Activated effector memory CD4-positive, alpha-beta T cell treated with Interleukin-2 at 50 U/mL for 16 hours (primary cell): ENCODE measurements at places on chromosomes 7 and 10.

DNA sequence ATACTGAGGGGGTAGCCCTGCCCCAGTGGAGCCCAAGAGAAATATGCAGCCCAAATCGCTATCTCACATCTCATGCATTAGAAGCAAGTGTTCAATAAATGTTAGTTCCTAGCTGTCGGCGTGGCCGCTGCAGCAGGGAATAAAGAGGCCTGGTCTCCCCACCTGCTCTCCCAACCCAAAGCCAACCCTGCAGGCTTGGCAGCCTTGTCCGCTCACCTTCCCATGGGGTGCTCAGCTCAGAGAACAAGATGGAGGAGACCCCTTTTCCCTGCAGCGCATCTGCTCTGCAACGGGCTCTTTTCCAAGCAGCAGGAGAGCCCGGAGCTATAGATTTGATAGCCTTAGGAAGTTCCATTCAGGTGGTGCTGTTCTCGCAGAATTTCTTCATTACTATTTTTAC is 12.0 kb upstream of the DOCK1 start:
- DNase-seq = no peak

- no peak for DNase-seq
Measured at GRCh38 chr7:73512018-73512780, 9.9 kb downstream of the BAZ1B start.

DNA sequence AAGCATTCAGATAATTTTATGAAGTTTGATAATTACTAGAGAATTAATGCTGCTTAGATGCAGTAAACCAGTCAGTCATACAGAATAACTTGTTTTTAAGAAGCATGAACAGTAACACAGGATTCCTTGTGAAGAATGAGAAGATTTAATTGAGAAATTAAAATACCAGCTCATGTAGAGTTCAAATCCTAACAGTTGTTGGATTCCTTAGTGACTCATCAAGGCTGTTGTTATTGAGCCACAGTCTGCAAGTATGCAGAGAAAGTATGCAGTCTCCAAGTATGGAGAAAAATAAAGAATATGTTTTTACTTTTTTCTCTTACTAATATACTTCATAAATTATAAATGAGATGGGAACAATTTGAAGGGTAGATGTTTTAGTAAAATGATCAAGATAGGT is 30.2 kb upstream of the CYP26C1 start:
- DNase-seq = no peak

GRCh38 chr10:48556065-48556464 is 48.8 kb downstream of the ARHGAP22 start:
- no peak for DNase-seq

DNA sequence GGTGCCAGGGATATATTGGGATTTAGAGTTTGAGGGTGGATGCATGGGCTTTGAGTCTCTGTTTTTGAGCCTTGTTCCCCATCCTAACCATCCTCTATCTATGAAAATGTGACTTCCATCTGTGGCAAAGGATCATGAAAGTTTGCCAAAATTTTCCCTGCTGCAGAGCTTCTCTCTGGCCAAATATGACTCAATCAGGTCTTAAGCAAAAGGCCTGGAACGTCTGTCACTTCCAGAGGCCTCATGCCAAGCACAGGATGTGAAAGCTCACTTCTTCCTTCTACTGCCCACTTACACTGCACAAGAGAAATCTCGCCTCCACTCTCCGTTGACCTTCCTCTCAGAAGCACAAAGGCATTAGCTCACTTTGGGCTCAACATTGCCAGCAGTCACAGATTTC is 696.9 kb upstream of the NRP1 start:
- DNase-seq = no peak

DNA sequence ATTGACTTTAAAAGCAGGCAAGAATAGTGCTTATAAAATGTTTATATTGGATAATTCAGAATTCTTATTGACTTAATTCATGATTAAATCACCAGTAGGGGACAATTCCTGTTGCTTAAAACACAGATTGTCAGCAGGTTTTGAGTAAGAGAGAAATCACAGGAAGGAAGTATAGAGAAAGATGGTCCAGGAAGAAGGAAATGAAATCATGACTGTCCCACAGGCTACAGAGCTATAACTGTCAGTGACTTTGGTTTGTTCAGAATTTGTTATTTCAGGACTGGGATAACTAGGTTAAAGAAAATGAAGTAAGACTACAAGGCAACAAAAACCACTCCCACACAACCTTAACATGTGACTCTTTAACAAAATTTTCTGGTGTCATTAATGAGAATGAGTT is 6.8 kb downstream of the GNGT1 start:
- DNase-seq = no peak

- no peak for DNase-seq
Measured at GRCh38 chr10:79053081-79053434, 15.7 kb upstream of the ZMIZ1 start.

DNA sequence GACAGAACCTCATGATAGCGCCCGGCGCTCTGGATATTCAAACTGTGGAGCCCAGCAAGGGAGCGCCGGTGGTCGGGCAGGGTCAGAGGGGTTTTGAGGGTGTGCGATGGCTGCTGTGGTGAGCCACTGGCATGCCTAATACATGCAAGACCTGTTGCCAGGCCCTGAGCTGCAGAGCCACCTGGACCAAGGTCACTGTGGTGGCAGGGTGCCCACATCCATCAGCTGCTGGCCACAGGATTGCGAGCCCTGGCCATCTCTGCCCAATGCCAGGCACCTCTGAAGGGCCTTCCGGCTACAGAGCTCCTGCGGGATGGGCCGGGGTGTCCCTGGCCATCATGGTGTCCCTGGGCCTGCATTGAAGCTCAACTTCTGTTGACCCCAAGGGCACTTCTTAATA is 123.0 kb upstream of the TNRC18 start:
- DNase-seq = no peak

GRCh38 chr7:51033727-51034520 is 251.2 kb upstream of the GRB10 start:
- no peak for DNase-seq

DNA sequence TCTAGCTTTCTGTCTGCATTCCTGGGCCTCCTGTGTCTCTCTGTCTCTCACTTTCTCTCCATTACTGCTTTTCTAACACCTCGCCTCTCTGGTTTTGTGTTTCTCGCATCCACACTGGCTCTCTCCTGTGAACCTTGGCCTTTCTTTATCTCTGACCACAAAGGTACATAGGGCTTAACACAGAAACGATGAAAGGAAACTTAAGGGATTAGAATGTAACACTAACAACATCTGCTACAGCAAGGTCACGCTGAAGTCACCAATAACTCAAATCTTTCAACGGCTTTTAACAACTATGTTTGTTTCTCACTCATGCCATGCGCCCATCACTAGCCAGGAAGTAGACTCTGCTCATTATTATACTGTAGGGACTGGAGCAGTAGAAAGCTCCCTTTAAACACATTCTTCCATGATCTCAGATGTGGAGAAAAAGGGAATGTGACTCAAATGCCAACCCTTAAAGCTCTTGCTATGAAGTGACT is 9.3 kb upstream of the OR6V1 start:
- DNase-seq = no peak

- no peak for DNase-seq
Measured at GRCh38 chr7:85125651-85126131, 61.2 kb downstream of the SEMA3D start.

GRCh38 chr7:32364581-32364980 is 125.6 kb downstream of the LSM5 start:
- DNase-seq = no peak

DNA sequence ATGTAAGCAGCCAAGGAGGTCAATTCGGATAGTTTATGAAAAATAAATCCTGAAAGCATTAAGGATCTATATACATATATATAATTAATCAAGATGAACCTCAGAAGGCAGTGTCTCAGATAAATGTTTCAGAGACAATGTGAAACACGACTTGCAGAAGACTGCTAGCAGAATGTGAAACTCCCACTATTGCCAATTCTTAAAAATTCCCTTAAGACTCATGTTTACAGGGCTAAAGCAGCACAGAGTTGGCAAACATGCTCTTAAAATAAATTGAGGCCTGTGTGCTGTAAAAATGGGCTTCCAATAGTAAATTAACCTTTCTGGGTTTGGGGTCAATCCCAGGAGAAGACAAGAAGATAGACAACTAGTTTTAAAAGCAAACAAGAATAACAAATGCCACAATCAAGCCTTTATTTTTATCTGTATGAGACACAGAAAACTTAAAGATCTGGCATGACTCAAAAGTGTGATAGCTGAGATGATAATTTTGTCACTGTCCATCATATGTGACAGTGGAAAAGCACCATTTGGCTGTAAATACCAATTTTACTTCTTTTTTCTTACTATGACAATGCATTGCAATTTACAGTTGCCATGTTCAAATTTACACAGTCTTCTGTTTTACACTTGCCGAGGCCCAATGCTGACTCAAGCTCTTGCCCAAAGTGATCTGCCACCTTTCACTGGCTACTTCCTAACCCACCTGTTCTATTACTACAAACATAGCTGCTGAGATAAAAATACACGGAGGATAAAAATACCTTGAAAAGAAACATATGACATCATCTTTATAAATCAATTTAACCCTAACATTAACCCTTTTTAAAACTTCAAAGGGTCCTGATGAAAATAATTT is 78.6 kb downstream of the CHCHD3 start:
- DNase-seq = no peak

DNA sequence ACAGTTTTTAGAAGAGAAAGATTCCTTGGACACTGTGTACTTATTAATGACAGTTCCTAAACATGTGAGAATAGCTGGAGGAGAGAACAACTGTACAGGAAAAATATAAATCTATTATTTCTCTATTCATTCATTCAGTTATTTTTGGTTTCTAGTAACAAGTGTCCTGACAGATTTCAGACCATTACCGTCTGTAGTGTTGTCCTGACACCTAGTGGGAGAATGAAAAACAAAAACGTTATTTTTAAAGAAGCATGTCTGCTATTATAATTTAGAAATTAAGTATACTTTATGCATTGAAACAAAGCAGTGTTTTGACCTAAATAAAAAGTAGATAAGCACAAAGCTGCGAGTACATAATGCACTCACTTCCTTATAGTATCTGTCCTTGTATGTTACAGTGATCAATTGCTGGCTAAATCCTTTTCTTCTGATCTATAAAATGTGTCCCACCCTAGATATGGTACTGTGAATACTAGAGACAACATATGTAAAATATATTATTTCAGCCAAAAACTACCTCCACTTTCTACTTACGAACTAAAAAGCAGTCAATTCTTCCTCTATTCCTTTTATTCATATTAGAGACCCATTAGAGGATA is 575.6 kb downstream of the ARL4A start:
- no peak for DNase-seq

DNA sequence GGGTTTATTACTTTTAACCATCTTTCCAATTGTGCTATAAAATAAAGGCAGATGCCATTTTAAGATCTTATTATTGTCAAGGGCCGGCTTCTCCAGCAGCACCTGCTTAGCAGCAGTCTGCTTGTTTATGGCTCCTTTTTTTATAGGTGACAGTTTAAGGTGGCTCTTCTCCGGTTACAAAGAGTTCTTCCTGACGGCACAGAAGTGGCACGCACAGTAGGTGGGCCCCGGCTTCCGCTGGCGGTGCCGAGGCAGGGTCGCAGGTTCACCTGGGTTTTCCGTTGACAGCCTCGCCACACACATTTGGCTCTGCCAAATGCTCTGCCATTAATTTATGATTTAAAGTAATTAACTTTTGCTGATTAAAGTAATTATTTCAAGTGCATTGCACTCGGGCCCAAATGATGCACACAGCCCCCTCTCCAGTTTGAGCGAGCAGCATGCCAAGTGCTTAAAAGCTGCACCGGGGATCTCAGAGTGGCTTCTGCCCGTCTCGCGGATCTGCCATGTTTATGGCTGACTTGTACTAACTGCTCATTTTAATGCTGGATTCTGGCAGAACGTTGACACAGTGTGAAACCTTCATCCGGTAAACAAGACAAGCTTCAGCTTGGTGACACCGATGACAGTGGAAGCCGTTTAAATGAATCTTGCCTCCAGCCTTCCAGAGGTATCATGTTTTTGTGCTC is 355.1 kb upstream of the MKI67 start:
- DNase-seq = no peak

DNA sequence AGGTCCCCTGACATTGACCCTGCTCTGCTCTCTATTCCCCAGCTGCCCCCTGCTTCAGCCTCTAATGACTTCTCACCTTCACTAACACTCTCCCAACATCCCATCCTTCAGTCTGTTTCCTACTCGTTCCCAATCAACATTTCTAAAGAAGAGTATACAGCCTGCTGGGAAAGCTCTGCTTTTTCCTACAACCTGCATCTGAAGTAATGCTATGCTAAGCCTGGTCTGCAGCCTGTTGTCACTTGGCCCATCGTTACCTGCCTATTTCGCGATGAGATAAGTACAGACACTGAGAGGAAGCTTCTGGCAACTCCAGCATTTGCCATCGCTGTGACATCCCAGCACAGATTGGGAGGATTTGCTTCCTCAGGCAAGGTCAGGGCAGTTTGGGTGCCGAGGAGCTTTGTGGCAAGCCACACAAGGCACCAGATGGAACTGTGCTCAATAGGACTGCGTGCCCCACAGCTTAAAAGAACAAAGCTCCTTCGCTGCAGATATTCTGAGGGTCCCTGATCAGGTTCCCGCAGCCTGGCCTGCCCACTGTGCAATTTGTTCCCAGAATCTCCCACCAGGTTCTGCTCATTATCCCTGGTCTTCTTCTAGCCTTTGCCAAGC is 51.4 kb downstream of the PKD1L1 start:
- no peak for DNase-seq

DNA sequence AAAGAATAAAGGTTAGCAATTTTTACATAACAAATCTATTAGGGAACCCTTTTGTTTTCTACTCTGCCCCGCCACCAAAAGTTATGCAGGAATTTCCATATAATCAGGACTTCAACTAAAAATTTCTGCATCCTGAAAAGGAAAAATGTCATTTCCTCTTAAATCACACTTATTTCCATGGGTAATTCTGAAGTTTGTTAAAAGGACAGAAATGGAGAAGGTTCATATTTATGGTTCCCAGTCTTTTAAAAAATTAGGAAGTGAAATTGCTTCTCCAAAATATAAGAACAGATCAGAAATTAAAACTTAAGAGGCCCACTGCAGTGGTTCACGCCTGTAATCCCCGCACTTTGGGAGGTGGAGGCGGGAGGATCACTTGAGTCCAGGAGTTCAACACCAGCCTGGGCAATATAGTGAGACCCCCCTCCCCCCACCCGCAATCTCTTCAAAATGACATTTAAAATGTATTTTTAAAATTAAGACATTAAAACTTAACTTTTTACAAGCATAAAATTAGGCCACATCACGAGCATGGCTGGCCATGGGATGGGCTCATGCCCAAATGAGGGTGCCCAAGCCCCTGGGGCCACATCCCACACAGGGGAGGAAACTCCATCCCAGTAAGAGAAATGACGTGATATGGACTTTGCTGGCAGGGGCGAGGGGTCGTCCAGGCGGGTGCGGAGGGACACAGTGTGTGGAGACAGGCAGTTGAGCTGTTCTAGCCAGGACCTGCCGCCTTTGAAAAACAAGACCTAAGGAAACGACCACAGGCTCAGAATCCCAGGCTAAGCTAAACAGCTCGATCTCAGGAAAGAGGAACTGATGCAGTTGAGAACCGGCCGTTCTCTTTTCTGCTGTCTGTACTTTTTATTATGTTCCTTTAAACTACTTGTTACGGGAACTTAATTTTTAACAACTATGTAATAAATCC is 51.3 kb upstream of the NFE2L3 start:
- no peak for DNase-seq
